ENCODE measurements at places on chromosomes 3 and 15. TPM values are rescaled to one million over a fixed set of nuclear protein-coding genes. Genes with fewer than 3 reads are reported as not detected.

Gene AHSG
- total RNA-seq = not detected

Gene LRRC57
- 13.7 TPM for total RNA-seq

Gene OR5K2
- total RNA-seq = not detected

Gene CPNE9
- not detected for total RNA-seq

Gene STAC
- total RNA-seq = not detected

Gene LDHAL6B
- not detected for total RNA-seq

Gene PIGZ
- total RNA-seq = 0.27 TPM

Gene NANOGP8
- not detected for total RNA-seq

Gene SCG5
- 1.6 TPM for total RNA-seq

Gene COL6A5
- not detected for total RNA-seq

Gene SLC12A1
- not detected for total RNA-seq

Gene ANKUB1
- not detected for total RNA-seq

Gene GPR176
- 0.16 TPM for total RNA-seq

Gene CHST13
- not detected for total RNA-seq

Gene WDR93
- not detected for total RNA-seq

Gene EPHA3
- total RNA-seq = not detected

DNA sequence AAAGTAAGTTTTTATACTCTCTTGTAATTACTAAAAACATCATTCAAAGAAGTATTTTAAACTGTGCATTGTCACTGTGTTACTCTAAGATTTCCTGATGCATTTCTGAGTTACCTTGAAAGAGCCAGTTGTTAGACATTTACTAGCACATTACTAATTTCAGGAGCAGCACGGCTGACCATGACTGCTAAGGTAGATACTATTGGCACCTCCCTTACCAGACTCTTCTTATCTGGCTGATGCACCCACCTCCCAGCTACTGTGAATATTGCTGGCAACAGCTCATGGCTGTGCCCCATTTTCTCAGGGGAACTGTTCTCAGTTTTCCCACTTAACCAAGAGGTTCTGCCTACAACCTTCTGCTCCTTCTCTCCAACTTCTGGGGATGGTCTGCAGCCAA, 29.4 kb downstream of the COL6A5 start:
- H3K36me3 ChIP-seq = no peaks in the 10 kb centered on the region
- no peak for DNase-seq
- no peak overlapping the region for H3K4me3 ChIP-seq
- no peaks in the 10 kb centered on the region for H3K4me1 ChIP-seq
- H3K27ac ChIP-seq = no peak overlapping the region

GRCh38 chr15:51103330-51103729, 8.6 kb upstream of the TNFAIP8L3 start:
- H3K36me3 ChIP-seq = no peaks in the 10 kb centered on the region
- DNase-seq = no peak
- H3K4me1 ChIP-seq = no peaks in the 10 kb centered on the region
- H3K27me3 ChIP-seq = peaks cover 40% of the 10 kb centered on the region

GRCh38 chr3:169303660-169304059, 359.9 kb downstream of the MECOM start:
- peaks cover 4% of the 10 kb centered on the region for H3K27me3 ChIP-seq
- H3K36me3 ChIP-seq = no peaks in the 10 kb centered on the region
- H3K4me1 ChIP-seq = no peaks in the 10 kb centered on the region
- DNase-seq = no peak
- H3K4me3 ChIP-seq = no peak overlapping the region

DNA sequence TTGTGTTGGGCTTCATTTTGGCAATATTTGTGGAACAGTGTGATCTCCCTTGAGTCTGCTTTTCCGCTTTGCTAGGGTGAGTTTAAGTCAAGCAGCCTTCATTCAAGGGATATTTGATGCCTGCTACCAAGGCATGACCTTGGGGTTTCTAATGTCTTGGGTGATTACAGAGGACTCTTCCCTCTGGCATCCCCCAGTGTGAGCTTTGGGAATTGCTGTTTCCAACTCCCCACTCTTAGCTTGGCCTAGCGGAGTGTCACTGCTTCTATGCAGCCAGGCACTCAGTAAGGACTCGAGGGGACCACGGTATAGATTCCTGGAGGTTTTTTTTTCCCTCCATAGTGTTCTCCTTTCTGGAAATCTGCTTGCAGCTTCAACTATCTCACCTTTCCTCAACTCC, 21.1 kb downstream of the GCNT3 start:
- no peak overlapping the region for H3K4me3 ChIP-seq
- peaks cover 2% of the 10 kb centered on the region for H3K27me3 ChIP-seq
- H3K4me1 ChIP-seq = no peaks in the 10 kb centered on the region
- H3K36me3 ChIP-seq = peaks cover 7% of the 10 kb centered on the region
- H3K27ac ChIP-seq = no peak overlapping the region

DNA sequence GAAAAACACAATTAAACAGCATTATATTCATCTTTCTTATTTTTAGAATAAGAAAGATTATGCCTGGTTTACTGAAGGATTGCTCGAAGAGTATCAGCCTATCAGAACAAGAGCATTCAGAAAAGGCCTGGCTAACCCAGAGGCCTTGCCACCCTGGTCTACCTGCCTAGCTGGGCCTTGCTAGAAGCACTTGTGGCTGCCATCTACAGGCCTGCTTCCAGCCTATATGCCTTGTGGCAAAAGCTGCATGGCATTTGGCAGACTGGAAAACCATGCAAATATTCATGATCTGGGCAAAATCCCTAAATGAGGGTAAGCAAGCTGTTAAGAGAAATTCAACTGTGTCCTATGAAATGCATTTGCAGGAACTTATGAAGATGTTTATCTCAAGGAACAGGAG, 9.3 kb upstream of the ATP13A4 start:
- H3K27ac ChIP-seq = no peak overlapping the region
- H3K4me1 ChIP-seq = no peaks in the 10 kb centered on the region
- no peak overlapping the region for H3K4me3 ChIP-seq
- no peak for DNase-seq

GRCh38 chr3:8532251-8532871, 30.7 kb downstream of the LMCD1 start:
- H3K36me3 ChIP-seq = no peaks in the 10 kb centered on the region
- no peak overlapping the region for H3K27ac ChIP-seq
- no peak overlapping the region for H3K4me3 ChIP-seq
- H3K27me3 ChIP-seq = peaks cover 2% of the 10 kb centered on the region

GRCh38 chr15:99844150-99844549, 110.9 kb upstream of the LYSMD4 start:
- DNase-seq = no peak
- peak overlapping the region; percentile 87 for H3K27ac ChIP-seq
- H3K27me3 ChIP-seq = no peaks in the 10 kb centered on the region
- peaks cover 62% of the 10 kb centered on the region for H3K4me1 ChIP-seq

GRCh38 chr15:65547841-65548240, 17.6 kb downstream of the HACD3 start:
- no peaks in the 10 kb centered on the region for H3K27me3 ChIP-seq
- H3K4me3 ChIP-seq = no peak overlapping the region
- peaks cover 13% of the 10 kb centered on the region for H3K36me3 ChIP-seq

GRCh38 chr15:62941699-62942098, 100.8 kb upstream of the TPM1 start:
- H3K4me3 ChIP-seq = no peak overlapping the region
- no peak overlapping the region for H3K27ac ChIP-seq
- H3K27me3 ChIP-seq = peaks cover 19% of the 10 kb centered on the region
- no peak for DNase-seq
- no peaks in the 10 kb centered on the region for H3K4me1 ChIP-seq

GRCh38 chr3:38590521-38590920, 59.0 kb downstream of the SCN5A start:
- H3K36me3 ChIP-seq = no peaks in the 10 kb centered on the region
- no peak overlapping the region for H3K4me3 ChIP-seq
- no peak overlapping the region for H3K27ac ChIP-seq
- DNase-seq = no peak

DNA sequence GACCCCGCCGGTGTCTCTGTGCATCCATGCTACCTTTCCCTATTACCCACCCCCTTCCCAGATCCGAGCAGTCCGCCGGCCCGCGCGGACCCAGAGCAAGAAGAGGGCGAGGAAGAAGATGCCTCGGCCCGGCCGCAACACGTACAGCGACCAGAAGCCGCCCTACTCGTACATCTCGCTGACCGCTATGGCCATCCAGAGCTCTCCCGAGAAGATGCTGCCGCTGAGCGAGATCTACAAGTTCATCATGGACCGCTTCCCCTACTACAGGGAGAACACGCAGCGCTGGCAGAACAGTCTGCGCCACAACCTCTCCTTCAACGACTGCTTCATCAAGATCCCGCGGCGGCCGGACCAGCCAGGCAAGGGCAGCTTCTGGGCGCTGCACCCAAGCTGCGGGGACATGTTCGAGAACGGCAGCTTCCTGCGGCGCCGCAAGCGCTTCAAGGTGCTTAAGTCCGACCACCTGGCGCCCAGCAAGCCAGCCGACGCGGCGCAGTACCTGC, 788 bp downstream of the FOXB1 start:
- peaks cover 6% of the 10 kb centered on the region for H3K36me3 ChIP-seq
- H3K4me1 ChIP-seq = peaks cover 33% of the 10 kb centered on the region
- peak; percentile 38 for DNase-seq
- H3K27ac ChIP-seq = peak overlapping the region; percentile 14

DNA sequence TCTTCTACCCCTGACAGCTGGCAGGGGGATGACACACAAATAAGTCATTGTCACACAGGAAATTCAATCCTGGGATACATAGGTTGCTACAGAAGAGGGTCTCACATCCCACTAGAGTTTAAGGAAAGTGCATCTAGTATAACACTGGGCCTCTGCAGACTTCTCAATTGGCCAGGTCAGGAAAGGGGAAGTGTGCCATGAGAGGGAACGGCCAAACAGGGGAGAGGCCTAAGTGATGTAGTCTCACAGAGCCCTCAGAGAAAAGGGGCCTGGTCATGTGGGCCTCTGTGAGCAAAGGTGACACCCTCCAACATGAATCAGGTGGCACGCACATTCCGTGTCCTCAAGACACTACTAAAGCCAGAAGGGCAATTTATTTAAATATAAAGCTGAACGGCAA, 11.2 kb downstream of the ZXDC start:
- peaks cover 26% of the 10 kb centered on the region for H3K4me1 ChIP-seq
- H3K27ac ChIP-seq = no peak overlapping the region
- DNase-seq = no peak
- no peak overlapping the region for H3K4me3 ChIP-seq
- peaks cover 52% of the 10 kb centered on the region for H3K36me3 ChIP-seq

GRCh38 chr3:74523811-74524210, 90.6 kb downstream of the CNTN3 start:
- no peaks in the 10 kb centered on the region for H3K27me3 ChIP-seq
- no peak overlapping the region for H3K4me3 ChIP-seq
- DNase-seq = no peak
- no peak overlapping the region for H3K27ac ChIP-seq
- no peaks in the 10 kb centered on the region for H3K4me1 ChIP-seq

- H3K27me3 ChIP-seq = no peaks in the 10 kb centered on the region
- H3K36me3 ChIP-seq = no peaks in the 10 kb centered on the region
- H3K27ac ChIP-seq = no peak overlapping the region
Observed at GRCh38 chr3:128173849-128174248, 20.6 kb downstream of the EEFSEC start.

- peaks cover 76% of the 10 kb centered on the region for H3K36me3 ChIP-seq
- peak overlapping the region; percentile 95 for H3K27ac ChIP-seq
- H3K4me1 ChIP-seq = peaks cover 67% of the 10 kb centered on the region
- H3K4me3 ChIP-seq = no peak overlapping the region
- H3K27me3 ChIP-seq = no peaks in the 10 kb centered on the region
- no peak for DNase-seq
Observed at GRCh38 chr3:70982284-70982683, 601.2 kb downstream of the FOXP1 start.

- H3K4me1 ChIP-seq = peaks cover 6% of the 10 kb centered on the region
- no peaks in the 10 kb centered on the region for H3K27me3 ChIP-seq
- no peaks in the 10 kb centered on the region for H3K36me3 ChIP-seq
- no peak overlapping the region for H3K27ac ChIP-seq
- no peak overlapping the region for H3K4me3 ChIP-seq
Observed at GRCh38 chr15:90519688-90520087, 10.0 kb upstream of the CRTC3 start.

DNA sequence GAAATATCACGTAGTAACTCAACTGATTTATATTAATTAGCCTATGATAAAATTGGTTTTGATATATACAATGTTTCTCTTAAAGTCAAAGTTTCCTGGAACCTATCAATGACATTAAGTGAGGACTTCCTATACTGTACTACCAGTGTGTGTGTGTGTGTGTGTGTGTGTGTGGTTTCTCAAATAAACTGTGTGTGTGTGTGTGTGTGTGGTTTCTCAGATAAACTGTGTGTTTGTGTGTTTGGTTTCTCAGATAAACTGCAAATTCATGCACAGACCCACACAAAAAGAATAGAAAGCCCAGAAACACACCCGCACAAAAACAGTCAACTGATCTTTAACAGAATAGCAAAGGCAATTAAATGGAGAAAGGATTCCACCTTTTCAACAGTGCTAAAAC, 14.5 kb upstream of the WDR5B start:
- H3K4me3 ChIP-seq = no peak overlapping the region
- peaks cover 81% of the 10 kb centered on the region for H3K36me3 ChIP-seq
- H3K27ac ChIP-seq = no peak overlapping the region
- peaks cover 17% of the 10 kb centered on the region for H3K4me1 ChIP-seq
- no peaks in the 10 kb centered on the region for H3K27me3 ChIP-seq
- no peak for DNase-seq

GRCh38 chr3:138470687-138471086, 36.3 kb downstream of the ESYT3 start:
- H3K4me1 ChIP-seq = no peaks in the 10 kb centered on the region
- DNase-seq = no peak
- peaks cover 1% of the 10 kb centered on the region for H3K27me3 ChIP-seq
- H3K27ac ChIP-seq = no peak overlapping the region

- no peak within 1 kb of the TSS for H3K27ac ChIP-seq
- H3K27me3 ChIP-seq = peaks cover 15% of the 10 kb centered on the region
- peak within 1 kb of the TSS; percentile 64 for H3K4me3 ChIP-seq
- peaks cover 20% of the 10 kb centered on the region for H3K4me1 ChIP-seq
Observed at GRCh38 chr15:64151727-64152506, at the start of gene SNX22. Gene SNX22 (plus strand): TSS chr15:64151731. CDS start chr15:64151776, 45 bp downstream.

GRCh38 chr3:187039723-187040414, 99.4 kb downstream of the RPL39L start:
- peak overlapping the region; percentile 93 for H3K27ac ChIP-seq
- peaks cover 83% of the 10 kb centered on the region for H3K36me3 ChIP-seq
- H3K4me1 ChIP-seq = peaks cover 74% of the 10 kb centered on the region
- no peak overlapping the region for H3K4me3 ChIP-seq
- no peaks in the 10 kb centered on the region for H3K27me3 ChIP-seq
- DNase-seq = no peak

DNA sequence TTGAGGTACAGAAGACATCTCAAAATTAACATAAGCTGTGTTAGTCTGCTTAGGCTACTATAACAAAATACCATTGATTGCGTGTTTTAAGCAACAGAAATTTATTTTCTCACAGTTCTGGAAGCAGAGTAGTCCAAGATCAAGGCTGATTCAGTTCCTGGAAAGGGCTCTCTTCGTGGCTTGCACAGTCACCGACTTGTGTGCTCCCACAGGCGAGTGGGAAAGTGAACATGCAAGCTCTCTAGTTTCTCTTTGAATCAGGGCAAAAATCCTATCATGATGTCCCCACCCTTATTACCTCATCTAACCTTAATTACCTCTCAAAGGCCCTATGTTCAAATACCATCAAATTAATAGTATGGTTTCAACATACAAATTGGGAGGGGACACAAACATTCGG, 505.9 kb downstream of the ZIC1 start:
- no peak overlapping the region for H3K4me3 ChIP-seq
- no peaks in the 10 kb centered on the region for H3K36me3 ChIP-seq
- H3K27me3 ChIP-seq = no peaks in the 10 kb centered on the region
- no peaks in the 10 kb centered on the region for H3K4me1 ChIP-seq
- H3K27ac ChIP-seq = no peak overlapping the region

- no peak for DNase-seq
- H3K4me1 ChIP-seq = no peaks in the 10 kb centered on the region
- H3K27ac ChIP-seq = no peak overlapping the region
- H3K27me3 ChIP-seq = peaks cover 14% of the 10 kb centered on the region
Observed at GRCh38 chr3:11118181-11118682, 36.1 kb upstream of the HRH1 start.

All from activated CD8-positive, alpha-beta T cell treated with anti-CD3 and anti-CD28 coated beads for 36 hours (primary cell).